Epithelial cell of proximal tubule (primary cell): ENCODE measurements at places on chromosomes 16 and 17.
A peak's percentile ranks its signal among the peaks of the same experiment; 100 is the strongest.

DNA sequence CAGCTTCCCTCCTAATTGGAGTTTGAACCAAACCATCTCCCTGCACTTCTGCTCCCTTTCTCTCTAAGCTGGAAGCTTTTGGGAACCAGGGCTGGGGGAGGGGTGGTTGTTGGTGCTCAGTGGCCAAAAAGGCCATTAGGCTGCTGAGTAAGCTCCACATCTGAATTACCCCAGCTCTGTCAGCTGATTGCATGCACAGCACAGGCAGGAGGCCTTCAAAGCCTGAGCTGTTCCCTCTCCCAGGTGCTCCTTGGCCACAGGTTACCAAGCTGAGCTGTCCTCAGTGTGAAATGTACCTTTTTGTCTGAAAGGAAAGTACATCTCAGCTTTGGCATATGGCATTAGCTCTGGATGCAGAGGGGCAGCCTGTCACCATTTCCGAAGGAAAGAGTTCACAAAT lies 6.2 kb upstream of the TBKBP1 start:
- no peak for DNase-seq

- peak; percentile 9 for DNase-seq
Observed at GRCh38 chr16:22948603-22949368, 134.8 kb downstream of the HS3ST2 start.

DNA sequence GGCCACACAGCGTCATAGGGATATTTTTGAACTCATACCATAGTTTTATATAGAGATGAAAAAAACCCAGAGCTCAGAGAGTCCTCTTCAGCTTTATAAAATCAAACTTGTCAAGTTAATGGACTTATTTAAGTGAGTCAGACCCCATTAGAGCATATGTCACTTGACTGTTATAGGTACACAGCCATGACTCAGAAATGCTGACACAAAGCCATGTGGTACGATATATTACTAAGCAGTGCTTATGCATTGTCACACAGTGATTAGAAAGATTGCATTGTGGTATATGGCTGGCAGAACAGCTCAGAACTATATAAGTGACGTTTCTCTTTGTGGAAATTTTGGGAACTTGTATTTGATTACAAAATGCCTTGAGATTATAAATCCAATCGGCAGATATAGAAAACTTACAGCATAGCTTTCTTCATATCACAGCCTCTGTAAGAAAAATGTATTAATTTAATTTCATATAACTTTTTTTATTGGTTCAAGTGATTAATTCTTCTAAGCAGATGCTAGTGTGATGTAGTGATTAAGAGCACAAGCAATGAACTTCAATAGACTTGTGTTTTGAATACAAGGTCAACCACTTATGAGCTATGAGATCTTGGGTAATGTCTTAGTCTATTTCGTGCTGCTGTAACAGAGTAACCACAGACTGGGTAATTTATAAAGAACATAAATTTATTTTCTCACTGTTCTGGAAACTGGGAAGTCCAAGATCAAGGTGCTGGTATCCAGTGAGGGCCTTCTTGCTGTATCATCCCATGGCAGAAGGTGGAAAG lies 25.8 kb upstream of the GINS3 start:
- peak; percentile 3 for DNase-seq

- DNase-seq: no peak
Observed at GRCh38 chr16:48271728-48272127, 24.4 kb upstream of the ABCC11 start.

- no peak for DNase-seq
Observed at GRCh38 chr16:82011199-82011641, at the start of gene SDR42E1. Gene SDR42E1 (minus strand): TSS chr16:82011470. CDS start chr16:82000858, 10,612 bp downstream.

- no peak for DNase-seq
Observed at GRCh38 chr17:60390925-60391470, 935 bp downstream of the USP32 start.

DNA sequence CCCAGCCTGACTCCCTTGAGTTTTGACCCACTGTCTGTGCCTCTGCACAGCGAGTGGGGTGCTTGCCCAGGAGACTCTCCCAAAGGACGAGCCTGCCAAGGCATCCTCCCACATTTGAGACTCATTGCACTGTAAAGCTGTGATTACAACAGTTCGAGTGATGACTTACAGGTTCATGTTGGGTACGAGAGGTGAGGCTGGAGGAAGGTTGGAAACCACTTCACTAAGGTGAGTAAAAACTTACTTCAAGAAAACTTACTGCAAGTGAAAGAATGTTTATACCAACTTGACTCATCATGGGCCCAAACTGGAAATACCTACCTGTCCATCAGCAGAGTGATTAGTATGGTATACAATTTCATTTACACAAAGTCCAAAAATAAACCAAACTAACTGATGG lies 360.1 kb upstream of the CDH11 start:
- DNase-seq: no peak

DNA sequence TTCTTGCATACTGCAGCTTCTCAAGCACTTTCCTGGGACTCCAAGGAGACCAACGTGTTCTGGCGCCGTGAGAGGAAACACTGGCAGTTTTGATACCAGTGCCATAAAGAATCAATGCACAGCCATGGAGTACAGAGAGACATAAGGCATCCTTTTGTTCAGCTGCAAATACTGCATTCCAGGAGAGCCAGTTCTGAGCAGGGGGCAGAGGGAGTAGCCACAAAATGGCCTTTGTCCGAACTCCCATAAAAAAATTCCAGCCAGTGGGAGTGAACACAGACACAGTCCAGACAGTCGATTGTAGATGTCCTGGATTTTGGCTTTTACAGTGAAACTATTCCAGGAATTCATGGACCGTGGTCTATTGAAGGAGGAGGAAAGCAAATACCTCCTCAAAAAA lies 36.2 kb upstream of the TEKT3 start:
- DNase-seq: no peak

DNA sequence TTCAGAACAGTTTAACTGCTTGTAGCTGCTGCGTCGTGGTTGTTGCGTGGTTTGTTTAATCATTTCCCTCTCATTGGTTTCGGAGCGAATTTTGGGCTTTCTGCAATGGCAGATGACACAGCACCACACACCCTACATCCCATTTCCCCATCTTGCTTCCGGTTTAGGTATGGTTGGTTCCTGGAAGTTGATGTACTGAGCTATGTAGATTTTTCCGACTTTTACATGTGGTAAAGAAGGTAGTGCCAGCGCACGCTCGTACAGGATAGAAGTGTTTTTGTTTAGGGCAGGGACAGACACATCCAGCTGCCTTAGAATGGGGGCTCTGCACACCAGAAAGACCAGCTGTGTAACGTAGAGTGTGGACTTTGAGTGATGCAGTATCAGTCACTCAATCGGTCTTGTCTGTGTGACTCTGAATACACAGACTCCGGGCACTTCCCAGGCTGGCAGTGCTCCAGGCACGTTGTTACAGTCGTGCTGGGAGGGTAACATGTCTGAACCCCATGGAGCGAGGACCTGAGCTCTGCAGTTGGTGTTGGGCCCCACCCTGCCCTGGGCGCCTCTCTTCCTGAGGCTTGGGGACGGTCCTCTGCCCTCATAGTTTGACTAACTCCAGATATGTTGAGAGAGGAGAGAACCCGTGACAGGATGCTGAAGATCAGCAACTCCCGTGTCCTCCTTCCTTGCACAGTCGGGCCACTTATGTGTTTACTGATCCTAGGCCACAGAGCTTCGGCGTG lies 172.0 kb upstream of the CHMP6 start:
- no peak for DNase-seq

DNA sequence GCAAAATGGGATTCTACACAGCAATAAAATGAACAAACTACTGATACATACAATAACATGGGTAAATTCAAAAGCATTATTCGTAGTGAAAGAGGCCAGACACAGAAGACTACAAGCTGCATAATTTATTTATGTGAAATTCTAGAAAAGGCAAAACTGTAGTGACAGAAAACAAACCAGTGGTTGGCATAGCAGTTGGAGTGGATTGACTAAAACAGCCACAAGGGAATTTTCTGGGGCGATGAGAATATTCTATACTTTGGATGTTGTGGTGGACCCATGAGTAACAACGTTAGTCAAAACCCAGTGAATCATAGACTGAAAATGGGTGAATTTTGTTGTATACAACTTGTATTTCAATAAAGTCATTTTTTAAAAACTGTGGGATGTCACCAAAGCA lies 63.2 kb upstream of the RPL38 start:
- no peak for DNase-seq

- DNase-seq: no peak
Observed at GRCh38 chr17:50833510-50834428, 1.6 kb upstream of the WFIKKN2 start.

GRCh38 chr16:71889147-71889546 lies 5.2 kb upstream of the ZNF821 start:
- DNase-seq: no peak

DNA sequence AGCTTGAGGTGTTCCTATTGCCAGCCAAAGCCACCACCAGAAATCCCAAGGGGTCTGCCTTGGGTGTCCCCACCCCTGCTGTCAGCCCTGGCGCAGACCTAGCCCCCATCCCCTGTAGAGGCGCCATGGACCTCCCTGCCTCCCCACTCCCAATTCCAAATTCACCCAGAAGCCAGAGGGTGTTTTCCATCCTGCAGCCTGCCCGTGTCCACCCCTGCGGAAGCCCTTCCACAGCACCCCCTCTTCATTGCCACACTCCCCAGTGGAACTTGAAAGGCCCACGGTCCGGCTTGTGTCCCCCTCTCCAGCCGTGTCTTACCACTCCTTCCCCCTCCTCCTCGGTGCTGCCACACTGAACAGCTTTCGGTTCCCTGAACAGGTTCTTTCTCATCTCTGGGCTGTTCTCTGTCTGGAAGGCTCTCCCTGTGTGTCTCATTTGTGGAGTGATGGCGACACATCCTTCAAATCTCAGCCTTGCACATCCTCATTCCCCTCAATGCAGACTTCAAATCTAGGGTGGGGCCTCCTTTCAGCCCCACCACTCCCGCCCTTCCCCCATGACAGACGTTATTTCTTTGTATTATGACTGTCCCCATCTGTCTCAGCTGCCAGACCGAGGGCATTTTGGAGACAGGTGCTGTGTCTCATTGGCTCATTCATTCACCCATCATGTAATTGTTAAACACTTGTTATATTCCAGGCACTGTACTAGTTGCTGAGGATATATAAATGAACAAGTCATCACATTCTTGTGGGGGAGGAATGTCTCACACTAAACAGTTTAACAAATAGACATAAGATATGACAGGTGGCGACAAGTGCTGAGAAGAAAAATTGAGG lies 36.3 kb downstream of the ADGRG5 start:
- DNase-seq: no peak

DNA sequence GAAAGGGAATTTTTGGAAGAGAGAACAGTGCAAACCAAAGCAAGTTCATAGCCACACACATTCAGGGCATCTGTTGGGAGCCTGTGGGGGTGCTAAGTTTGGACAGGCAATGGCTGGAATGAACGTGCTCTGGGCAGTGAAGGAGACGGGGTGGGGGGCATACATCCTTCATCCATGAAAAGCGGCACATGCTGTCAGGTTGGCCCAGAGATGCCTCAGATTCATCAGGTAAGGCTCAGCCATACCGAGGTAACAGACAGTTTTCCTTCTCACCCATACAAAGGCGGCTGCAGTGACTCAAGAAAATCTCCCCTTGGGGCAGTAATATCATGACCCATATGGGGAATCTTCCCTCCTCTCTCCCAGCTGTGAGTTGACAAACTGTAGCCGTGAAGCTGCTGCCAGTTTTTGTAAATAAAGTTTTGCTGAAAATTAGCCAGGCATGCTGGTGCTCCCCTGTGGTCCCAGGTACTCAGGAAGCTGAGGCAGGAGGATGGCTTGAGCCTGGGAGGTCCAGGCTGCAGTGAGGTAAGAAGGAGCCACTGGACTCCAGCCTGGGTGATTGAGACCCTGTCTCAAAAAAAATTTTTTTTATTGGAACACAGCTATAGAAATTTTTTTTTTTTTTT lies 9.2 kb upstream of the UBALD2 start:
- no peak for DNase-seq

DNA sequence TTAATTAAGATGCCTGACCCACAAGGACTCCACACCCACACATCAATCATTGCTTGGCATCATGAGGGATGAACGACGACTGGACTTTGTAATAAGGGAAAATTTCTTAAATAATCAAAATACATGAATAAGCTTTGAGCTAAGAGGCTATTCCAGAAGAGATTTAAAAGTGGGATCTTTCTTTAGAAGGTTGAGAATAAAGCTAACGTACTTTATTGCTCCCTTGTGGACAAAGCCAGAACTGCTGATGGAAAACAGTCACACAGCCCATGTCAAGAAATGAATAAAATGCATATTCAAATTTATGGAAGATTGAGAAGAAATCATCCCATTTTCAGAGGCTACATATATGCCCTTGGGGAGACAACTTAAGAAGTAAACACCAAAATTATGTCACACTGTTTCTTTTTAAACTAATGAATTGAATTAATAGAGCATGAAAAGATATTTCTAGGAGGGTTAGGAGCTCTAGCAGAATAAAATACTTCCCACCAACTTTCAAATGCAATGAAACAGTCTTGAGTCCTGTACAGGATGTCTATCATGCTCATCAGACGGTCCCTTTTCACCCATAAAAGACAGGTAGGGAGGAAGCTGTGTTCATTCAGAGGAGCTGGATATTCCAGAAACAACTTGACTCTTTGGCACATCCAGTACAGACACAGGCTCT lies 60.2 kb upstream of the PHOSPHO1 start:
- DNase-seq: no peak

GRCh38 chr17:81114351-81115093 lies 50.8 kb upstream of the PVALEF start:
- no peak for DNase-seq

GRCh38 chr16:55501549-55502322 lies 7.1 kb upstream of the LPCAT2 start:
- DNase-seq: no peak

DNA sequence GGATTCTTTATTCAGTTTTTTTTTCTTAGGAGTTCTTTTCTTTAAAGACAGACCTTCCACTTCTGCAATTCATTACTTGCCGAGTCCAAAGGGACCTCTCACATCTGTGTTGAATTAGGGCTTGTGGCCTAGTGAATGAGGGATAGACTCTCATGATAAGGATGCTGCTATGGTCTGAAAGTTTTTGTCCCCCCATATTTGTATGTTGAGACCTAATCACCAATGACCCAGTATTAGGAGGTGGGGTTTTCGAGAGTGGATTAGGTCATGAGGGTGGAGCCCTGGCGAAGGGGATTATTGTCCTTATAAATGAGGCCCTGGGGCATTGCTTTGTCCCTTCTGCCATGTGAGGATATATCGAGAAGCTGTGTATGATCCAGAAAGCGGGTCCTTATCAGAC lies 9.5 kb downstream of the KRT12 start:
- no peak for DNase-seq

GRCh38 chr16:84484579-84485254 lies 19.7 kb downstream of the MEAK7 start:
- DNase-seq: no peak

- no peak for DNase-seq
Observed at GRCh38 chr16:80250381-80250780, 290.4 kb upstream of the DYNLRB2 start.

DNA sequence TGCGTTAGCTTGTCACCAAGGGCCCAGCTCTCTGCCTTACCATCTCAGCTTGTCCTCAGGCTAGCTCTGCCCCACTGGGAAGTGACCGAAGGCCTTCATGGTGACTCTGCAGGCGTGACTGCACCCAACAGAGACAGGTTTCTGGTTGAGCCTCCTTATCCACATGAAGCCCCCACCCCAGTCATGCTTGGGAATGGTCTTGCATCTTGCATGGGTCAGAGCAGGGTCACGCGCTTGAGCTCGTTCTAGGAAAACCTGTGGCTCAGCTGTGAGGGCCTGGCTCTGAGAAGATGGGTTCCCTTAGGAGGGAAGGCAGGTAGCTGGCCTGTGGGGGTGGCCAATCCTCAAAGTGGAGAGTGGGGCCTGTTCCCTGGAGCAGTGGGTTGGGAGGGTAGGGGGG lies 122.8 kb downstream of the BANP start:
- no peak for DNase-seq

GRCh38 chr16:73347500-73348375 lies 299.8 kb upstream of the ZFHX3 start:
- DNase-seq: no peak
